Activated T-helper 1 cell treated with anti-CD3 and anti-CD28 coated beads, Interleukin-12 subunit alpha, Interleukin-12 subunit beta, Interleukin-2, Interleukin-4 antibody, amounts not matched to agents 30 ng/mL and 10 ng/mL and 1 ng/mL, durations not matched to agents 14 hours and 24 hours and 36 hours (primary cell): ENCODE measurements at places on chromosomes 2 and 18.

GRCh38 chr2:186919296-186919695 lies 70.3 kb upstream of the ZSWIM2 start:
- H3K36me3 ChIP-seq: no peaks in the 10 kb centered on the region
- no peak for DNase-seq
- no peak overlapping the region for H3K4me3 ChIP-seq

DNA sequence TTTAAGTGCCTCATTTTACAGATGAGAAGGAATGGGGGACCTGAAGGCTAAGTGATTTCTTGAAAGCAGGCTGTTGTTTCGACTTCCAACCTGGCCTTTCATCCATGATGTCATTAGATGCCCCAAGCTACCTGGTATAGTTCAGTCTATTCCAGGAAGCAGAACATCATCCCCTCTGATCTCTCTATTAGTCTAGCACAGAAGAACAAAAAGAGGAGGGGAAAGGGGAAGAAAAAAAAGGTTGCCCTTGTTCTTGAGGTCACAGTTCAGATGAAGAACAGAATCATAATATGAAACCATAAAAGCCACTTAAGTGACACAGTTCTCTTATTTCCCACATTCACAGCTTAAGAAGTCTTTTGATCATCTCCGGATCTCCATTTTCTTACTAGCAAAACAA lies 386.2 kb upstream of the HNRNPA3 start:
- no peak overlapping the region for H3K4me3 ChIP-seq
- no peak for DNase-seq
- peaks cover 3% of the 10 kb centered on the region for H3K27me3 ChIP-seq
- peaks cover 25% of the 10 kb centered on the region for H3K4me1 ChIP-seq
- peak overlapping the region; percentile 67 for H3K27ac ChIP-seq

GRCh38 chr18:50659091-50660003 lies 99.5 kb downstream of the MAPK4 start:
- H3K4me3 ChIP-seq: no peak overlapping the region
- H3K27ac ChIP-seq: no peak overlapping the region
- H3K36me3 ChIP-seq: no peaks in the 10 kb centered on the region
- no peak for DNase-seq
- H3K27me3 ChIP-seq: no peaks in the 10 kb centered on the region

GRCh38 chr2:37325625-37326071 lies 1.0 kb upstream of the PRKD3 start:
- peak overlapping the region; percentile 48 for H3K27ac ChIP-seq
- H3K36me3 ChIP-seq: peaks cover 7% of the 10 kb centered on the region
- no peak for DNase-seq
- peaks cover 42% of the 10 kb centered on the region for H3K27me3 ChIP-seq
- peak overlapping the region; percentile 81 for H3K4me3 ChIP-seq

- no peak overlapping the region for H3K4me3 ChIP-seq
- no peak overlapping the region for H3K27ac ChIP-seq
- no peak for DNase-seq
- H3K4me1 ChIP-seq: no peaks in the 10 kb centered on the region
These were observed 537.5 kb upstream of the FSIP2 start for GRCh38 chr2:185201063-185201462.

DNA sequence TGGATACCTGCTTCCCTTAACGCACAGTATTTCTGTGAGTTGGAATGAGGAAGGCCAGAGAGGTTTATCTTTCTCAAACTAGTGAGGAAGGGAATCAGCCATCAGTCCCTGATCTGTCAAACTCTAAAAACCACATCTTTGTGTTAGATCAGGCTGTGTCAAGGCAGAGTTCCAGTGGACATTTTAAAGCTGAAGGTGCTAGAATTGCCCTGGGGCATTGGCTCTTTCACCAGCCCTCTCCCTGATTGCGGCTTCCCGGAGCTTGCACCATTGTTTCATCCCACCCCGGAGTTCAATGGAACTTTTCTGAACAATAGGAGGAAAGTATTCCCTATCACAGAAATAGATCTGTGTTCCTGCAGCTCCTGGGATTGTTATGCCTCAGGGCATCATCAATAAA lies 110.2 kb downstream of the RNF144A start:
- peaks cover 13% of the 10 kb centered on the region for H3K4me1 ChIP-seq
- peaks cover 16% of the 10 kb centered on the region for H3K36me3 ChIP-seq
- no peak for DNase-seq
- no peaks in the 10 kb centered on the region for H3K27me3 ChIP-seq
- no peak overlapping the region for H3K4me3 ChIP-seq

DNA sequence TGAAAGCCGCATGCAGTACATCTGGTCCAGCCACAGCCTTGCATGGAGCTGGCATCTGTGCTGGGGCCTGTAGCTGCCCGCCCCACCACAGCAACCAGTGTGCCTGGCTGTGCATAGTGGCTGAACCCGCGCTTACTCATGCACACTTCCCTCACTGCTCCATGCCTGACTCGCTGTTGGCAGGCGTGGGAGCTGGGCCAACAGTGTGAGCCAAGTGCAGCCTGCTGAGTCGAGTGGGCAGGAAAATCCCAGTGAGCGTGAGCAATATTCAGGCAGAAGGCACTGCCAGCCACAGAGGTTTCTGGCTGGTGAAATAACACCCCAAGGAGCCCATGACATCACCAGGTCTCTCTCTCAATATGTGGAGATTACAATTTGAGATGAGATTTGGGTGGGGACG lies 1674.1 kb upstream of the TMEFF2 start:
- no peaks in the 10 kb centered on the region for H3K36me3 ChIP-seq
- H3K27me3 ChIP-seq: no peaks in the 10 kb centered on the region
- no peak overlapping the region for H3K27ac ChIP-seq
- DNase-seq: no peak
- no peak overlapping the region for H3K4me3 ChIP-seq

- H3K27me3 ChIP-seq: no peaks in the 10 kb centered on the region
- H3K27ac ChIP-seq: no peak overlapping the region
- no peaks in the 10 kb centered on the region for H3K36me3 ChIP-seq
- no peak for DNase-seq
These were observed 54.5 kb upstream of the NEMP2 start for GRCh38 chr2:190589008-190589407.

DNA sequence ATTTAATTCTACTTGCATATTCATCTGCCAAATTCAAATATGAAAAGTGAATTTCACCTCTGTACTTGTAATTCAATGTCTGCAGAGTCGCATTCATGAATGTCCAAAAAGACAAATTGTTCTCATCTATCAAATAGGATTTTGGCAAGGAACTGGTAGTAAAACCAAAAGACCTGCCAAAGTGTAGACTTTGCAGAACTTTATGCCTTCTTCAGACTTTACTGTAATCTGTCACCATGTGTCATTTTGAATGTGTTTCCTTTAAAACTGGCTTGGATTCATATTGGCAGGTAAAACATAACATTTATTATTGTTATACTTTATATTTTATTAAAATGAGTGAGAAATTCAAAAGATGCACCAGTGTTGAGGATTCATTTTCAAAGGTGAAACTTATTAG lies 701.9 kb upstream of the LINC00305 start:
- H3K4me3 ChIP-seq: no peak overlapping the region
- DNase-seq: no peak
- H3K27ac ChIP-seq: no peak overlapping the region
- no peaks in the 10 kb centered on the region for H3K36me3 ChIP-seq
- no peaks in the 10 kb centered on the region for H3K27me3 ChIP-seq
- H3K4me1 ChIP-seq: no peaks in the 10 kb centered on the region

GRCh38 chr2:100008956-100009355 lies 133.4 kb downstream of the AFF3 start:
- no peak for DNase-seq
- no peaks in the 10 kb centered on the region for H3K4me1 ChIP-seq
- no peaks in the 10 kb centered on the region for H3K36me3 ChIP-seq
- no peaks in the 10 kb centered on the region for H3K27me3 ChIP-seq
- H3K4me3 ChIP-seq: no peak overlapping the region

- H3K27me3 ChIP-seq: no peaks in the 10 kb centered on the region
- H3K27ac ChIP-seq: no peak overlapping the region
- H3K4me1 ChIP-seq: no peaks in the 10 kb centered on the region
- H3K4me3 ChIP-seq: no peak overlapping the region
- H3K36me3 ChIP-seq: no peaks in the 10 kb centered on the region
These were observed 144.0 kb downstream of the DLGAP1 start for GRCh38 chr18:4311136-4311535.

DNA sequence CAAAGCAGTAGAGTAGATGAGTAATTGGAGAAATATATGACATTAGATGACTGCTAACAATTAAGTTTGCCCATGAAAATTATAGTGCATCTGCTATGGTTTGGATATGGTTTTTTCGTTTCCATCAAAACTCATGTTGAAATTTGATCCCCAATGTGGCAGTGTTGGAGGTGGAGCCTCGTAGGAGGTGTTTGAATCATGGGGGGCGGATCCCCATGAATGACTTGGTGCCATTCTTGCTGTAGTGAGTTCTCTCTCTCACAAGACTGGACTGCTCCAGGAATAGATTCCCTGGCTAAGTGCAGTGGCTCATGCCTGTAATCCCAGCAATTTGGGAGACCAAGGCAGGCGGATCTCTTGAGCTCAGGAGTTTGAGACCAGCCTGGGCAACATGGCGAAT lies 9.7 kb upstream of the CUL3 start:
- H3K4me1 ChIP-seq: no peaks in the 10 kb centered on the region
- no peak for DNase-seq
- H3K27ac ChIP-seq: no peak overlapping the region

GRCh38 chr2:70887550-70888246 lies 48.0 kb upstream of the ATP6V1B1 start:
- H3K27me3 ChIP-seq: peaks cover 81% of the 10 kb centered on the region
- H3K4me3 ChIP-seq: peak overlapping the region; percentile 79
- DNase-seq: peak; percentile 22
- peaks cover 4% of the 10 kb centered on the region for H3K36me3 ChIP-seq

DNA sequence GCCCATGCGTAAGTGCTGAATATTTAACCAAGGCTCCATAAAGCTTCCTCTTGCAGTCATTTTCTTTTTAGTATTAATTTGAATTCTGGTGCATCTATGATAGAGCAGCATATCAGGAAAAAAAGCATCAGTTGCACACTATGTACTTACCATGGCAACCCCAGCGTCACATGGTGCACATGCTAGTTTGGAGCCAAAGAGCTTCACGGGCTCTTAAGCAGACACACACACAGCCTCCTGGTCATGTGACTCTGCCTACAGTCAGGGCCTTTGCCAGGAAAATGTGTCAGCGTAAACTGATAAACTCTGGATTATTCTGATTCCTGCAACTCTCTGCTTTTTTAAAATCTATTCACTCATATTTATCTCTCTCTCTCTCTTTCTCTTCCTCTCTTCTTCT lies 30.2 kb downstream of the NYAP2 start:
- no peak overlapping the region for H3K27ac ChIP-seq
- no peak for DNase-seq
- H3K27me3 ChIP-seq: no peaks in the 10 kb centered on the region

- no peak for DNase-seq
- no peaks in the 10 kb centered on the region for H3K4me1 ChIP-seq
- no peak overlapping the region for H3K27ac ChIP-seq
- H3K36me3 ChIP-seq: no peaks in the 10 kb centered on the region
- H3K27me3 ChIP-seq: peaks cover 3% of the 10 kb centered on the region
- H3K4me3 ChIP-seq: no peak overlapping the region
These were observed 95.7 kb upstream of the LINC00305 start for GRCh38 chr18:64244571-64244970.

DNA sequence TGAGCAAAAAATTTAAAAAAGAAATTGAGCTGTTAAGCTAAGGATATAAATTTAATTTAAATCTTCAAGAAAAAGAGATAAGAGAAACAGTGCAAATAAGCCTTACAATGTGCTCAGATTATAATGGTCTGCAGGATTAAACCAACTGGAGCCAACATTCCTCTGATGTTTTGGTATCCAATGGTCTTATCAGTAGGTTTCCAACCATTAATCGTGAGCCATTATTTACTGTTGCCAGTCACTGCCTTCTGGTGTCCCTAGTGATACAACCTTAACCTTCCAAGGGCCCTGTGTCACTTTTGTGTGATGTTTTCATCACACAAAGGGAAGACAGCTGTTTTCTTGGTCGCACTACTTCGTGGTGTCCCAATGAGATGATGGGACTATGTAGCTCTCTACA lies 134.5 kb upstream of the CTAGE1 start:
- H3K36me3 ChIP-seq: no peaks in the 10 kb centered on the region
- peaks cover 8% of the 10 kb centered on the region for H3K27me3 ChIP-seq
- H3K27ac ChIP-seq: no peak overlapping the region
- H3K4me1 ChIP-seq: no peaks in the 10 kb centered on the region
- no peak overlapping the region for H3K4me3 ChIP-seq

DNA sequence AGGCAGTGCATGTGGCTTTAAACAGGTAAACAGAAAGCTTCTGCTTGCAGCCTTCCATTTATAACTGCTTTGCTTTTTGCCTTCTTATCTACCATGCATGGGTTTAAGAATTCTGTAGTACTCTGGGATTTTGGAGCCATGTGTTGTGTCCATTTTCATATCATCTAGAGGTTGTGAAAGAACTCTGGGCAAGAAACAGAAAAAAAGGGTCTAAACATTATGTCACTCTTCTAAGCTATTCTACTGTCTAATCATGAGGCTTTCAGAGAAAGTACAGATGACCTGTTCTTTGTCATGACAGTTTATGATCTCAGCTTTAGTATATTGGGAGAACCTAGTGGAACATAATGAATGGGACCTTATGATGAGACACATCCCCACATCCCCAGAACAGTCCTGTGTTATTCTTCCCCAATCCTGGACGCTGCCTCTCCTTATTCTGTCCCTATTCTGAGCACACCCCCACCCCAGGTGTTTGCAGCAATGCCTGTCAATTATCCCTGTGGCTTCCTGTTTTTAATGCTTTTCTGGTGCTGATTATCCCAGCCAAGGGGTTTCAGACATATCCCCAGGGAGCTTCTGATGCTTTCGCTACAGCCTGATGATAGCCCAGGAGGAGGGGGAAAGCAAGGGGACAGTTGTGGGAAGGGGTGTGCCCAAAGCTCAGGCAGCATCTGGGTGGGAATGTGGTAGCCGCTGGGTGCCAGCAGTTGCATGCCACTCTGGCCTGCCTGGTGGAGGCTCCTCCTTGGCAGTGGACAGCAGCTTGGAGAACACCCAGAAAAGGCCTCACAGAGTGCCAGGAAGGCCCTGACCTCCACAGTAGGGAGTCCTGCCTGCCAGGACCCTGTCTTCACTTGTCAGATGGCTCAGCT lies 169.5 kb upstream of the MAP3K20 start:
- no peaks in the 10 kb centered on the region for H3K36me3 ChIP-seq
- H3K27ac ChIP-seq: no peak overlapping the region
- no peak for DNase-seq
- H3K4me3 ChIP-seq: no peak overlapping the region
- H3K4me1 ChIP-seq: no peaks in the 10 kb centered on the region
- H3K27me3 ChIP-seq: peaks cover 4% of the 10 kb centered on the region

DNA sequence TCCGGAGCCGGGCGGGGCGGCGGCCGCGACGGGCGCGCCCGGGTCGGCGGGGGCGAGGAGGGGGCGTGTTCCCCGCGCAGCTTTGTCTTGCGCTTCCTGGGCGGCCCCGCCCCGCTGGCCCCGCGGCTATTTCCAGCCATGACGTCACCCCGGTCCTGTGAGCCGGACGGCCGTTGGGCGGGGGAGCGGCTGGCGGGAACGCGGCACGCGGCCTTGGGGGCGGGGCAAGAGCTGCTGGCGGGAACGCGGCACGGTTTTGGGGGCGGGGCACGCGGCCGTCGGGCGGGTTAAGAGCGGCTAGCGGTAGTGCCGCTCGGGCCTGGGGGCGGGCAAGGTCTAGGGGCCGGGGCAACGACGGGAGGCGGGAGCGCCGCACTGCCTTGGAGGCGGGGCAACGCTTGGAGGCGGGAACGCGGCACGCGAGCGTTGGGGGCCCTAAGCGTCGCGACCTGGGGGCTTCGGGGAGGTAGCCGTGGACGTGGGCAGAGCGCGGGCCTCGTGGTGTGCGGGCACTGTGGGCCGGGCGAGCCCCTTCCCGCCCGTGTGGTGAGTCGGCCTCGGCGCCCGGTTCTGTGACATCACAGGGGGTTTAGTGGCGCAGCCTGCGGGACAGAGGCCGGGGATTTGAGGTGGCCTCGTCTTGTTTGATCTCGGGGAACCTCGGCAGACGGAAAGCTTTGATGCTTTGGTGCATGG lies 704 bp downstream of the KLF11 start:
- H3K36me3 ChIP-seq: peaks cover 7% of the 10 kb centered on the region
- peaks cover 22% of the 10 kb centered on the region for H3K27me3 ChIP-seq
- H3K4me3 ChIP-seq: peak overlapping the region; percentile 77
- peak overlapping the region; percentile 66 for H3K27ac ChIP-seq
- peaks cover 14% of the 10 kb centered on the region for H3K4me1 ChIP-seq
